ENCODE measurements at places on chromosomes 6 and 20.

DNA sequence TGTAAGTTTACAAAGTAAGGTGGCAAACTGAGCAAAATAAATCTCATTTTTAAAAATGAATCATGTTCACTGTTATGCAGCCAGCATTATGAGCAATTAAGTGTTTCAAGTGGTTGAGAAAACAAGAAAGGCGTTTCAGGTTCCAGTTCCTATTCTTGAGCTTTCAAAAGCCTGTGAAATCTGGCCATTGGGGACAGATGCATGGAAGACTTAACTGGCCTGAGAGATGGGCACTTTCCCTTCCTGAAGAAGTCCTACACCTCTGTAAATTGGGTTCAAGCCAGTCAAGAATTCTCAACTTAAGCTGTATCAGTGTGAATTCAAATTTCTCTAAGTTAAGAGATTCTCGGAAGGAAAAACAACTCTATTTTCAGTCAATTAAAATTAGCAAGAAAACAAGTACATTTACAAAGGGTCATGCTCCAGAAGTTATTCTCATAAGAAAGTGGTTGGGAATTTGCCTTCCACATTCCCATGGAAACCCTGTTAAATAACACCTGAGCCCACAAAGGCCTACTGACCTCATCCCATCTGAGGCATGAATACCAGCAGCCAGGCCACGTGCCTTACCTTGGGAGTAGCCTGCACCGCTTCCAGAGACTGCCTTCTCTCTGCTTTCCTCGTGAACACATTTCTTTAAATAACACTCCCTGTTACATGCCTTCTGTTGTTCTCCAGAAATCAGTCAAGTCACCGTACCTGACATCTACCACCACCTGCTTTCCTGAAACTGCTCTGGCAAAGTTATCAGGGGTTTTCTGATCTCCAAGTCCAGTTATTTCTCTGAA, 19.4 kb downstream of the MAP3K5 start:
- no peak for DNase-seq

DNA sequence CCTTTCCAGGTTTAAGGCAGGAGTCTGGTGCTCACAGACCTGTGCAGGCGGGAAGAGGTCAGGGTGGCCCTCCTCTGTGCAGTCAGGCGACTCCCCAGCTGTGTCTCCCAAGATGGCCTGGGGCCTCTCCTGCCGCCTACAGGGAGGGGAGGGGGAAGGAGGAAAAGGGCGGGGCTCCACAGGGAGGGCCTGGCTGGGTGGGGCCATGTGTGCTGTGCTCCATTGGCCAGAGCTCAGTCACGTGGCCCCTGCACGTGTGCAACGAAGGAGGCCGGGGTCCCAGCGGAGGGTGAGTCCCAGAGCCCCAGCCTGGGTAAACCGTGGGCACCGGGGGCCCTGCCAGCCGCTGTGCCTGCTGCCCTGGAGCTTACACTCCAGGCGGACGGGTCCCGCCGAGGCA, 211.6 kb downstream of the ZDHHC14 start:
- DNase-seq: no peak

- no peak for DNase-seq
Observed at GRCh38 chr6:128251445-128252340, 268.7 kb downstream of the PTPRK start.

- no peak for DNase-seq
Observed at GRCh38 chr20:41462372-41463161, 95.9 kb upstream of the EMILIN3 start.

GRCh38 chr6:154615483-154616025, 105.1 kb upstream of the CNKSR3 start:
- DNase-seq: no peak

DNA sequence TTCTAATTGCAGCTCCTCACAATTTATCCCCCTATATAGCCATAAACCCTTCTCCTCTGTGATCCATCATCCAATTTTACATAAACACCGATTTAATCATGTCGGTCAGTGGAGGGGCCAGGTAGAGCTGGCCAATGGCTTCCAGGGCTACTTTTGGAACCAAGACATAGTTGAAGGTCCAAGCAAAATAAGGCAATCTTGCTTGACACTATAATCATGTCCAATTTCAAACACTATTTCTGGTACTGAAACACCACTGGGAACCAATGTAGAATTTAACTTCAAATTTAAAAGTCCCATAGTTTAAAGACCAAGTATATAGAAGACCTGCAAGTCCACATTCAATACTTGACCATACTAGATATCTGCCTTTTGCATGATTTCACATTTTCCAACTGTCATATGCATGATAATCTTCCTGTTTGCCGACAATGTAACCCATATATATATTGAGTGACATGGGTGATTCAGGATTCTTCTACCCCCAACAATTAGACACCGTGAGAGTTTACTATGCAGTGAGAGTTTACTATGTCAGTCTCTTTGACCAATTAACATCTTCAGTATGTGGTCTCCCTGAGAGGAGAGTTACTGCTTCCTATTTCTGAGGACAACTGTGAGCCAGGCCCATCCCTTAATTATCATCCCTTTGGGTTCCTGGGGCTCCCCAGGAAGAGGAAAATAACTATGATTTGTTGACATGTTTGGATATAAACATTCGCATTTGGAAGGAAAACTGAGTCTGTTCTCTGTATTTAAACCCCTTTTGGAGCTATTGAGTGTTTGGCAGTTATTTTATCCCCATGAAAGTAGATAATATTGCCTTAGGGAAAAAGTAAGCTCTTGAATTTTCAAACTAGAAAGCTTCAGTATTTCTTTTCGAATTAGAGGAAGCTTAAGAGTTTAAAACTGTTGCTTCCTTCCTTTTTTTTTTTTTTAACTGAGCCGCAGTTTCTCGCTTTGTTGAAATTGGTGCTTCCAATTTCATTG, 31.8 kb downstream of the SAMD3 start:
- no peak for DNase-seq

DNA sequence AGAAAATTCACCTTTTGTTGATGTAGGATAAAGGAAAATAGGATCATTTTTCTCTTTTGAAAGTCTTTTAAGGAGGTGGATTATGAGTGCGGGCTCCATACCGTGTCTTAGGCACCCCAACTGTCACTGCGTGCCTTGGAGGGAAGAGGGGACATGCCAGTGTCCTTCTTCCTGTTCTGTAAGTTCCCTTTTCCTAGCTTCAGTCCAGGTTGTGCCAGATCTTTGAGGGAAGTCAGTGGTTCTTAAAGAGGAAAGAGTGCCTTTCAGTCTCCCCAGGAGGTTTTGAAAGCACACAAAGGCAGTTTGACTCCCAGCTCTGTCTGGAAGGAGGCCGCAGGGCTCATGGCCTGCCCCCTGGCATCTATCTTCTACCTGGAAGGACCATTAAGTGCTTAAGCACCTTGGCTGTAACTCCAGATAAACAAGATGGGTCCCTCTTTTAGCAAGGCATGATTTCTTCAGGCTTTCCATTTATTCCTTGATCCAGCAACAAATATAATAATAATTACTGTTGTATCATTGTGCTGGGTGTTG, 13.0 kb downstream of the EFCAB8 start:
- DNase-seq: no peak

GRCh38 chr6:37314487-37315156, 39.2 kb upstream of the RNF8 start:
- DNase-seq: peak; percentile 1

GRCh38 chr6:129008591-129008990, 125.7 kb downstream of the LAMA2 start:
- no peak for DNase-seq

DNA sequence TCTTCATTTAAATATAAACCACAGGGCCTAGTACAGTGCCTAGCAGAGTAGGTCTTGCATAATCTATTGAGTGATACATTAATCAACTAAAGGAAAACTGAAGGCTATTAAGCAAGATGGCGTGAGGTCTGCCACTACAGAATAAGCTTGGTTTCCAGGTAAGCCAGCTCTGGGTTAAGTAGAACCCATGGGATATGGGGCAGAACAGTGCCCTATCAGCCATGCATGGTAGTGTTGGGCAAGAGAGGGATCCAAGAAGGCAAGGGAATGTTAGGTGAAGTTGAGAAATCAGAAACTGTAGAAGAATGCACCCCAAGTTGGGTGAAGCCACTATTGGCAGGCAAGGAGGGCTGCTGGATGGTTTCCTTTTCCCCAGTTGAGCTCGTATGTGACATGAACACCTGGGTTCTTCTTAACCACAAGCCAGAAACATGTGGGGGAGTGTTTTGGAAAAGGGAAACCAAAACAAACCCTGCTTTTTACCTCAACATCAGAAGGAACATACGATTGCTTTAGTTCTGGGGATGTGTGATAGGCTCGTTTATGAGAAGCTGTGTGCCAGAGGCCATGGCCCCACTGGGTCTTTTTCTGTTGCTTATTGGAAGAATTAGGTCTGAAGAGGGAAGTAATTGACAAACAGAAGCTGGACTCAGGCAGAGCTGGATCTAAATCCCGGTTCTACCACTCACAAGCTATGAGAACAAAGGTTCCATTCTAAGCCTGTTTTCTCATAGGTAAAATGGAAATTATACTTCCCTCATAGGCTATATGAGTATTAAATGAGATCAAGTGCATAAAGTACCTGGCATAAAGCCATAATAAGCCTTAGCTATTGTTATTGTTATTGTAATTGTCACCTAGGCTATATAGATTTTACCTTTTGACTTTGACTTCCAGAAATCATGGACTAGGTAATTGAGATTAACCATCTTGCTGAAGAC, 33.5 kb downstream of the NEDD9 start:
- no peak for DNase-seq

GRCh38 chr6:118710616-118711015, 59.2 kb upstream of the CEP85L start:
- no peak for DNase-seq

DNA sequence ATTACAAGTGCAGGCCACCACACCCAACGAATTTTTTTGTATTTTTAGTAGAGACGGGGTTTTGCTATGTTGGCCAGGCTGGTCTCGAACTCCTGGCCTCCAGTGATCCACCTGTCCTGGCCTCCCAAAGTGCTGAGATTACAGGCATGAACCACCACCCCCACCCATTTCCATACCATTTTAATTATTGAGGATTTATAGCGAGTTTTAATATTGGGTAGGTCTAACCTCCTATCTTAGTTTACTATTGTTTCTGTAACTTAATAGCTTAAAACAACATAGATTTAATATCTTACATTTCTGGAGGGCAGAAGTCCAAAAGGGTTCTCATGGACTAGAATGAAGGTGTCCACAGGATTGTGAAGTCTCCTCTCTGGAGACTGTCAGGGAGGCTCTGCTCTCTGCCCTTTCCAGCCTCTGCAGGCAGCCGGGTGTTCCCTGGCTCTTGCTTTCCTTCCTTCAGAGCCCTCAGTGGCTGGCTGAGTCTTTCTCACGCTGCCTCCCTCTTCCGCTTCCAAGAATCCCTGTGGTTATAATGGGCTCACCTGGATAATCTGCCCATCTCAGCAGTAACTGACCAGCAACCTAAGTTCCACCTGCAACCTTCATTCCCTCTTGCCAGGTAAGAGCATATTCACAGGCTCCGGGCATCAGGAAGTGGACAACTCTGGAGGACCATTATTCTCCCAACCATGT, 18.6 kb upstream of the BCAS4 start:
- DNase-seq: no peak

- no peak for DNase-seq
Observed at GRCh38 chr6:111743862-111744692, 129.2 kb downstream of the FYN start.

DNA sequence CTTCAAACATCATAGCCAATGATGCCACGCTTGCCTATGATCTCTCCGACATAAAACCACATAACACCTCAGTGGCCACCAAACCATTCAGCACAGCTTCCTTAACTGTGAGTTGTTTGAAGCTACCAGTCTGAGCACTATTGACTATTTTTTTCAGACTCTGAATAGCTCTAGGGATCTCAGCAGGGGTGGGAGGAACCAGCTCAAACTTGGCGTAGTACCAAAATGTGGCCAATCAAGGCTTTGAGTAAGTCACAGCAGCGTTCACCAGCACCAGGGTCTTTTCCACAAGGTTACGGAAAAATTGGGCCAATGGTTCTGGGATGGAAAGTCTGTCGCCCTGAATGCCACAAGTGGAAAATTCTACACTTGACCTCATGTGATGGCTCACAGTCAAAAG, 70.6 kb downstream of the SMPDL3A start:
- DNase-seq: no peak

GRCh38 chr6:41040101-41040939, 1.3 kb upstream of the UNC5CL start:
- DNase-seq: no peak

DNA sequence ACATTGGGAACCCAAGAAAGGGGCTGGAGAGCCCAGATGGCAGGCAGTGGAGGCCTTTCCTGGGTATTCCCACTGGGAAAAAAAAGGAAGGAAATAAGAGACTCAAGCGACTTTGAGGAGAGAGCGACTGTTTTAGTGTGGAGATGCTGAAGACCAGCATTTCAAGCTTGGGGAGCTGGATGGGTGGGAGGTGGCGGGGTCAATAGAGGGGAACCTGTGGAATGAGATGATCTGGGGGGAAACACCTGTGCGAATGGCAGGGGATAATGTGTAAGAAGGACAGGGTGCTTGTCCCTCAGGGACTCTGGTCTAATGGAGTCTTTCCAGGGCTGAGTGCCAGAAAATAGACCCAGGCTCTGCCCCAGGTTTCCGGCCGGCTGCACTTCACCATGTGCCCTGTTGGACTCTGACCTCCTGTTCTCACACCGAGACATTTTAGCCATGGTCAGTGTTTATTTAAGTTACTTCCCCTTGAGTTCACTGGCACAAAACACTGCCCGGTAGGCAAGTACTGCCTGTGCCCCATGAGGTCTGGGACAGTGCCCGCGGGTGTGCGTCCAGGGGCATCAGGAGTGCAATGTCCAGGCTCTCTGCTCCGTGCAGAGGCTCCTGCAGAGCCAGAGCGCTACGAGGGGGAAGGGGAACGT, 50.4 kb upstream of the NKX2-2 start:
- no peak for DNase-seq

- DNase-seq: peak; percentile 93
Observed at GRCh38 chr6:29887819-29888776, 54.2 kb upstream of the HLA-A start.

GRCh38 chr20:56098981-56099500, 93.7 kb upstream of the CBLN4 start:
- no peak for DNase-seq

DNA sequence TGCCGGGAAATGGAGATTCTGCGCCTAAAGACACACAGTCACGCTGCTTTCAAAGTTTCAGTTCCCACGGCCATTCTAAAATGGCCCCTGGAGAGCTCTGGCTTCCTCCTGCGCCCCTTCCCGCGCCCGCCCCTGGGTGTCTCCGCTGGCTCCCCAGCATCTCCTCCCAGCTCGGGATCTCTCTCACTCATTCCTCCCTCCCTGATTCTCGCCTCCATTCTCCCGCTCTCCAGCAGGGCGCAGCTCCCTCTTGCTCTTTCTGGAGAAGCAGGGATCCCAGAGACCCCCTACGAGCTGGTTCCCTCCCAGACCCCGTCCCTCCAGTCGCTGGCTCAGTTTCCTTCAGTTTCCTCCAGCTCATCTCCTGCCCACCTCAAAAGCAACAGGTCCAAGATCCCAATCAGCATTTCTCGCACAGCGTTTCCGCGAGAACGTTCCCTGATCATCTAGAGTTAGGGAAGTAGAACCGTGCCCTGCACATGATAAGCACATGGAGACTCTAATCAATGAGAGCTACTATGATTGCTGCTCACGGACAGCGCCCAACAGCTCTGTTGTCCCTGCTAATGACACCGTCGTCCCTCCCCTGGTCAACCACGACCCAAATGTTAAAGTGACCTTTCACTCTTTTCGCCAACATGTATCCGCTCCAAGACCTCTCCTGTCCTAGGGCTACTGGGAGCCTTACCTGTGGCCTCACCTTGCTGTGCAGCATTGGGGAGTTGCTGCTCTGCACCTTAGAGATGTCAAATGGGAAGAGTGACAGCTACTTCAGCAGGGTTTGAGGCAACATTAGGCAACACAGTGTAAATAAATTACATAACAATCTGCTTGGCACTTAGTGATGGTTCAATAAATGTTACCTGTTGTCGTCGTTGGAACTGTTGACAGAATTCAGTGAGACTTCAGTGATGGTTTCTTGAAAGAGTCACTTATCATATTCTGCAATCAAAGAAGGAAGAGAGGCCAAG, 218.5 kb upstream of the QKI start:
- DNase-seq: no peak

All from CD4-positive, alpha-beta T cell (primary cell).